ENCODE measurements at places on chromosomes 1 and 21. TPM values are rescaled to one million over a fixed set of nuclear protein-coding genes. Genes with fewer than 3 reads are reported as not detected.
A peak's percentile ranks its signal among the peaks of the same experiment; 100 is the strongest.

GRCh38 chr1:225881081-225881958 is 860 bp downstream of the TMEM63A start:
- peaks cover 39% of the 10 kb centered on the region for H3K4me1 ChIP-seq
- peak overlapping the region; percentile 88 for H3K4me3 ChIP-seq
- no peaks in the 10 kb centered on the region for H3K36me3 ChIP-seq
- peak overlapping the region; percentile 82 for H3K27ac ChIP-seq
- DNase-seq, result no peak

- DNase-seq, result no peak
- peaks cover 19% of the 10 kb centered on the region for H3K4me1 ChIP-seq
- H3K27ac ChIP-seq, result no peak overlapping the region
- no peaks in the 10 kb centered on the region for H3K27me3 ChIP-seq
- H3K36me3 ChIP-seq, result no peaks in the 10 kb centered on the region
- H3K4me3 ChIP-seq, result no peak overlapping the region
Measured at GRCh38 chr1:201890223-201890622, 1.5 kb downstream of the SHISA4 start.

DNA sequence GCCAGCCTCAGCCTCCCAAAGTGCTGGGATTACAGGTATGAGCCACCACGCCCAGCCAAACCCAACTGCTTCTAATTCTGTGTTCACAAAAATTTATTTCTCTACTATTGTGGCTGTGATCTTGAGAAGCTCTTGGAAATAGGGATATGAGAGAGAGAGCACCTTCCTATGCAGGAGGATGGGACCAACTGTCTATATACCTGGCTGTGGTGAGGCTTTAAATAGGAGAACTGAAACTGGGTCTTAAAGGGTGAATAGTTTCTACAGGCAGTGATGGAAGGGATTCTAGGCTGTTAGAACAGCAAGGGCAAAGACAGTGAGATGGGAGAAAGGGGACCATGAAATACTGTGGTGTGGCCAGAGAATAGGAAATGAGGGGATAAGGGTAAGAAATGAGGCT is 8.3 kb upstream of the PTCH2 start:
- H3K27ac ChIP-seq, result no peak overlapping the region
- H3K27me3 ChIP-seq, result no peaks in the 10 kb centered on the region
- DNase-seq, result no peak
- H3K36me3 ChIP-seq, result peaks cover 34% of the 10 kb centered on the region
- H3K4me1 ChIP-seq, result no peaks in the 10 kb centered on the region

GRCh38 chr1:66637146-66637545 is 103.2 kb downstream of the SGIP1 start:
- no peaks in the 10 kb centered on the region for H3K4me1 ChIP-seq
- H3K27me3 ChIP-seq, result no peaks in the 10 kb centered on the region
- H3K27ac ChIP-seq, result no peak overlapping the region
- DNase-seq, result no peak
- H3K4me3 ChIP-seq, result no peak overlapping the region

GRCh38 chr1:206972728-206973127 is 2.5 kb upstream of the FCAMR start:
- no peak for DNase-seq
- H3K4me3 ChIP-seq, result no peak overlapping the region
- no peaks in the 10 kb centered on the region for H3K27me3 ChIP-seq
- H3K27ac ChIP-seq, result no peak overlapping the region

DNA sequence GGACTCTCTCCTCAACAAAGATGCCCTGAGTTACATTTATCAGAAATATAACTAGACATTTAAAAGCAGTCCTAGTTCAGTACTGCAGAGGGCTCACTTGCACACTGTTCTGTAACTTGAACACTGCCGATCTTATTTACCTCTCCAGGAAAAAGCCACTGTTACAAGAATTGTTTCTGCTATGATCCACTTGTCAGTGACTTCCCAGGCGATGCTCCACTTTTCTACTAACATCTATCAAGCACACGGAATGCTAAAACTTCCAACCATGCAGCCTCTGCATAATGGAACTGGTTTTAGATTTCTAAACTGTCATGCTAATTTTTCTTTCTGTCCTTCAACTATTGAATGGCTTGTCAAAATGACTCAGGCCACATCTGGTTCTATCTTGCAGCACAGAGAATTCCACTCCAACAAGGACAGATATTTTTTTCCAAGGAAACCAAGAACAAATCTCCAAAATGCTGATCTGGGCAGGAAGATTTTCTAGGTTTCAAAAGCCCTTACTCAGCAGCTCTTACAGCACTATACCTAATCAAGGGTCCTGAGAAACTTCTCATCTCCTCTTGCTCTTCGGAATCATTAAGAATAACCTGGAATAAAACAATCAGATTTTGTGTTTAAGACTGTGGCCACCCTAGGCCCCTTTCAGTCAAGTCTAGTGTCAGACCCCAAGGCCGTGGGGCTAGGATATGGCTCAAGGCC is 9.9 kb downstream of the SEC16B start:
- no peaks in the 10 kb centered on the region for H3K4me1 ChIP-seq
- H3K27ac ChIP-seq, result no peak overlapping the region
- H3K4me3 ChIP-seq, result no peak overlapping the region
- H3K27me3 ChIP-seq, result no peaks in the 10 kb centered on the region
- no peak for DNase-seq

DNA sequence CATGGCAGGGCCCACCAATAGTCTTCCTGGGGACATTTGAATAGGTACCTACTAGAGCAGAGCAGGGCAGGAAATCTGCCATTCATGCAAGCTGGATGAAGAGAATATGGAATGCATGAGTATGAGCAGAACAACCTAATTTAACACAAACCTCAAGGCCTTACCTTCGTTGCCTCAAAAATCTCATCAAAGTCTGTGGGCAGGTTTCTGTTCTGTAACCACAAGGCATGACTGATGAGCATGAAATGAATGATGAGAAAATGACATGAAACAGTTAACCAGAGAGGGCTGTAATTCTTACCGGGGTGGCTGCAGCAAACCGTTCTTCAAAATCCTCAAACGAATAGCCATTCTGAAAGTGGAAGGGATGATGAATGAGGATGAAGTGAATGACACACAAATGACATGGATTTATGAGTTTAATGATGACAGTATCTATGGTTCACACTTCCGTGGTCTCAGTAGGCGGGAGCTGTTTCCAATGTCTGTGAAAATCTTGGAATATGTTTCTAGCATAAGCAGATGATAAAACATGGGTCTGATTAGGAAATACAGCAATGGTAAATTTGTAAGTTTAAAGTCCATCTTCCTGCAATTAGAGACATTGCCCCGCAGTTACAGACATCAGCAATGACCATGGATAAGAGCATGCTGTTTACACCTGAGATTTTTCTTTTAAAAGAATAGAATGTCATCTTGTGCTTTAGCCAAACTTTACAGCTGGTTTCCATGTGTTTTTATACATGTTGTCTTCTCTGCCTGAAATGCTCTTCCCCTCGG is 67.6 kb upstream of the C8B start:
- H3K27me3 ChIP-seq, result no peaks in the 10 kb centered on the region
- no peaks in the 10 kb centered on the region for H3K4me1 ChIP-seq
- H3K27ac ChIP-seq, result no peak overlapping the region
- H3K36me3 ChIP-seq, result no peaks in the 10 kb centered on the region
- DNase-seq, result no peak
- H3K4me3 ChIP-seq, result no peak overlapping the region

GRCh38 chr1:16922885-16923431 is 1.2 kb downstream of the CROCC start:
- H3K36me3 ChIP-seq, result no peaks in the 10 kb centered on the region
- H3K27ac ChIP-seq, result no peak overlapping the region
- DNase-seq, result no peak
- H3K27me3 ChIP-seq, result no peaks in the 10 kb centered on the region
- peaks cover 56% of the 10 kb centered on the region for H3K4me1 ChIP-seq

DNA sequence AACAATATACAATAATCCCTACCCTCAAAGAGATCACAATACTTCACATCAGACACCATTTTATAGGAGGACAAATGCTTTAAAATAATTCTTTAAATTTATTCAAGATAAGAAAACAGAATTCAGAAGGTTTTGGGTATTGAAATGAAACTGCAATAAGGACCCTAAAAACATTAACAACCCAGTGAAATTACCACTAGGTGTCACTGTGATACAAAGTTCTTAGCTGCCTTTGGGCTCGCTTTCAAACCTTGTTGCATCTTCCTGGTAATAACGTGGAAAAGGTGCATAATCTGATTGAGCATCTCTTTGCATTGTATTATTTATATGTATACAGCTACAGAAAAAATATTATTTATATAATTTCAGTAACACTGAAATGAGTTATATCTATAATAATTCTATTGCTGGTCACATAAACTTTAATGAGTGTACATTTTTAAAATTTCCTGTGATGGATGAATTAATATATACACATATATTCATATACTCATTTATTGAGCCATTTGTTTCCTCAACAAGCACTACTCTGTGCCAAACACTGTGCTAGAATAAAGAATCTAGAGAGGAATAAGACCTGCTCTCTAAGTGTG is 185.2 kb downstream of the FAF1 start:
- no peak overlapping the region for H3K27ac ChIP-seq
- H3K36me3 ChIP-seq, result no peaks in the 10 kb centered on the region
- no peak for DNase-seq
- H3K4me1 ChIP-seq, result no peaks in the 10 kb centered on the region

GRCh38 chr1:179366093-179366800 is 476 bp downstream of the AXDND1 start:
- H3K27me3 ChIP-seq, result no peaks in the 10 kb centered on the region
- no peak for DNase-seq
- peak overlapping the region; percentile 82 for H3K4me3 ChIP-seq
- no peaks in the 10 kb centered on the region for H3K4me1 ChIP-seq
- H3K27ac ChIP-seq, result peak overlapping the region; percentile 89

DNA sequence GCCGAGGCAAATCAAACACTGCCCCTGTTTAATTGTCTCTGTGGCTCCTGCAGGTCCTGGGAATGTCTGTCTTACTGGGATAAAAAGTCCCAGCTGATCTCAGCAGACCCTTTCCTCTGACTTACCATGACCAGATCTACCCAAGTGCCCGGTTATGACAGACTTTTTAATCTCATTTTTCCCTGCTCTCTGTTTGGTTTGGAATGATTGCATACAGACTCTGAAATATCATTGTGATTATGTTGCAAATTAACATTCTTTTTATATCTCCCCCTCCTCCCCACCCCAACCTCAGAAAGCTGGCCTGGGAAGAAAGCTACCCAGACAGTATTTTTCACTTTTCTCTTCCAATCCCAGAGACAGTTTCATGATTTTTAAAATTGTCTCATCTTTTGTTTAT is 16.3 kb downstream of the RAB7B start:
- H3K36me3 ChIP-seq, result peaks cover 68% of the 10 kb centered on the region
- H3K27ac ChIP-seq, result no peak overlapping the region
- H3K4me1 ChIP-seq, result peaks cover 64% of the 10 kb centered on the region
- H3K27me3 ChIP-seq, result no peaks in the 10 kb centered on the region
- no peak overlapping the region for H3K4me3 ChIP-seq

DNA sequence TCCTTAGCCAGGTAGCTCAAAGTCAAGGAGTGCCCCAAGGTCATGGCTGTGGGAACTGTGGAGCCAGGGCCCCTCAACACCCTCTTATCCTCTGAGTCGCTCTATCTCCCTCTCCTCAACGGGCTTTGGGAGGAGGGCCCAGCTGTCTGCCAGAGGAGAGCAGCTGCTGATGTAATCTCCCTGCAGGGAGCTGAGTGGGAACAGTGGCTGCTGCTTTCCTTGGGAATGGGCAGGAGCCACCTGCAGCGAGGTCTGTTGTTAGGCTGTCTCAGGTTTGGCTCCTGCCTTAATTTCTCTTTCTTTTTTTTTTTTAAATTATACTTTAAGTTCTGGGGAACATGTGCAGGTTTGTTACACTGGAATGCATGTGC is 58.8 kb upstream of the MAP1LC3C start:
- H3K36me3 ChIP-seq, result no peaks in the 10 kb centered on the region
- H3K4me3 ChIP-seq, result no peak overlapping the region
- DNase-seq, result no peak
- H3K27ac ChIP-seq, result no peak overlapping the region
- H3K27me3 ChIP-seq, result peaks cover 29% of the 10 kb centered on the region

DNA sequence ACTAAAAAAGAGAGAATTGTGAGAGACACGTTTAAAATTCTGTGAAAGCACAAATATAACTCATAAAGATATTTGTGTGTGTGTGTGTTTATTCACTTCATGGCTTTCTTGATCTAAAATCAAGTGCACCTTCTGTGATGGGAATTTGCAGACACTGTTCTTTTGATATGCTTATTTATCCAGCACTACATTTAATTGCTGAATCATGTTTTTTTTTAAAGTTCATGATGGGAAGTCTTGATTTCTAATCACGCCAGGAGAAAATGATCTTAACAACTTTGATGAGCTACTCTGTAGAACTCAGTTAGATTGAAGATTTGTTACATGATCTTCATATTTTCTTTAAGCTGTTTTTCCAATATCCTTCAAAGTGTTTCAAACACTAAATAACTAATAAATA is 35.0 kb downstream of the KCNT2 start:
- no peaks in the 10 kb centered on the region for H3K4me1 ChIP-seq
- no peak overlapping the region for H3K4me3 ChIP-seq

GRCh38 chr1:17270891-17271765 is 22.2 kb downstream of the PADI3 start:
- H3K4me1 ChIP-seq, result no peaks in the 10 kb centered on the region
- DNase-seq, result no peak
- no peak overlapping the region for H3K4me3 ChIP-seq

- no peaks in the 10 kb centered on the region for H3K4me1 ChIP-seq
- H3K27me3 ChIP-seq, result no peaks in the 10 kb centered on the region
- H3K27ac ChIP-seq, result no peak overlapping the region
- no peak overlapping the region for H3K4me3 ChIP-seq
Measured at GRCh38 chr1:107949467-107950253, 15.3 kb downstream of the VAV3 start.

- H3K36me3 ChIP-seq, result no peaks in the 10 kb centered on the region
- H3K4me1 ChIP-seq, result no peaks in the 10 kb centered on the region
- H3K27me3 ChIP-seq, result peaks cover 47% of the 10 kb centered on the region
- H3K27ac ChIP-seq, result no peak overlapping the region
Measured at GRCh38 chr1:100510451-100510850, 27.5 kb upstream of the GPR88 start.

GRCh38 chr1:33332881-33333280 is 12.0 kb upstream of the A3GALT2 start:
- no peak overlapping the region for H3K4me3 ChIP-seq
- DNase-seq, result no peak
- H3K4me1 ChIP-seq, result peaks cover 96% of the 10 kb centered on the region
- no peaks in the 10 kb centered on the region for H3K27me3 ChIP-seq
- H3K36me3 ChIP-seq, result peaks cover 42% of the 10 kb centered on the region

DNA sequence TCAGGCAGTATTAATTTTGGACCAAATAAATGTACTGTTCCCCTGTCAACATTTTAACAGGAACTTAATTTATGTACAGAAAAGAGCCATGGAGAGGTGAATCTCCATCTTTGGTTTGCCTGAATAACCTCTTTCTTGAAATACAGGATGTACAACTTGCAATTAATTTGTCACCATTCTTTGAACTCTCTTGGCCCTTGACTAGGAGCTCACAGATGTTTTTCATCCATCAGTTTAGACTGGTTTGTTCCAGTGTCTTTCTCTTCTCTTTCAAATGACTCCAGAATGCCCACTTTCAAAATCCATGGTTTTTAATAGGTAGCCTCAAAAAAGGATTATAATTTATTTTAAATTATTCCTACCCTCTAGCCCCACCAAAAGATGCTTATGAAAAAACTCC is 5.0 kb downstream of the MAP3K7CL start:
- no peaks in the 10 kb centered on the region for H3K36me3 ChIP-seq
- H3K4me3 ChIP-seq, result no peak overlapping the region
- no peak for DNase-seq
- H3K4me1 ChIP-seq, result peaks cover 4% of the 10 kb centered on the region
- no peak overlapping the region for H3K27ac ChIP-seq

The BTG2 gene
- total RNA-seq, result 40.3 TPM

The HES3 gene
- total RNA-seq, result not detected

The B3GALT5 gene
- total RNA-seq, result 0.19 TPM

Data from esophagus squamous epithelium (tissue), 5 donors.